NCI-H460 (cell line): ENCODE measurements at places on chromosomes 2 and 18.

DNA sequence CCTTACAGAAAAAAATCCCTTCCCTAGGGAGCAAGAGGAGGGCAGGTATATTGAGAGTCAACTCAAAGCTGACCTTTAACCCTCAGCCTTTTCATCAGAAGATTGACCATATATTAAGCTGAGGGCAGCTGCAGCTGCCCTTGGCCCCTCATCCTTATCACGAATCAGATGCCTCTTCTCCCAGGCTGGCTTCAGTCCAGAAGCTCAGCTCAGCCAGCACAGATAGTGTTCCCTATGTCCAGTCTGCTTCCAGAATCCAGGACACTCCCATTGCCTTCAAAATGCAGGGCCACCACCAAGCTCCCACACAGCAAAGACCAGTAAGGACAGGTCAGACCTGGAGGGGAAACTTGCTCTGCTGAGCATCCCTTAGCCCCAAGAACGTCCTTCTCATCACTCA is 146.1 kb downstream of the BCL11A start:
- DNase-seq = no peak

GRCh38 chr2:30030361-30030760 is 109.0 kb upstream of the ALK start:
- DNase-seq = no peak

DNA sequence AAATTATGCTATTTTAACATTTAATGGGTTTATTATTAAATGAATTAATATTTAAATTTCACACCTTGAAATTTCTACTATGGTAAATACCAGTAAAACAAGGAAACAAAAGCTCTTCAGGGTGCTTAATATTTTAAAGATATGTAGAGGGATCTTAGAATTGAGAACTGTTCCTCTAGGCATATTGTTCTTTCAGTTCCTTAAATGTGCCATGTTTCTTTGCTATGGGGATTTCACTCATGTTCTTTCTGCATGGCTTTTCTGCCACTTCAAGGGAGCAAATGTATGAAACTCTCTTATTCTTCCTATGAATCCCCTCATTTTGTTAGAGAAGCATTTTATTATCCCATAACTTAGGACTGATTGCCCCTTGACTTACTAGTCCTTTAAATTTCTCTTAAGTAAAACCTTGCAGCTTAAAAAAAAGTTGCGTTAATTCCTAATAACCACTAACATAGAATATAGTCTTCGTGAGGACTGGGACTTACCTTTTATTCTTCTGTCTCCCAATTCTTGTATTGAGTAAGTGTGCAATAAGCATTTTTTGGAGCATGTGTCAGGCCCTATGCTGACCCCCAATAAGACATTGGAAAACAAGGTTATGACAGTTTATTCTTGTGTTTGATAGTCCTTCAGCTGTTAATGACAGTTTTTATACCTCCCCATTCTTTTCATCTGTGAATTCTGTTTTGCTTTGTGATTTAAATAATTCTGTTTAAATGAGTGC is 95.7 kb downstream of the BIRC6 start:
- DNase-seq = no peak

GRCh38 chr18:58527285-58527951 is 101.5 kb downstream of the ALPK2 start:
- DNase-seq = no peak

DNA sequence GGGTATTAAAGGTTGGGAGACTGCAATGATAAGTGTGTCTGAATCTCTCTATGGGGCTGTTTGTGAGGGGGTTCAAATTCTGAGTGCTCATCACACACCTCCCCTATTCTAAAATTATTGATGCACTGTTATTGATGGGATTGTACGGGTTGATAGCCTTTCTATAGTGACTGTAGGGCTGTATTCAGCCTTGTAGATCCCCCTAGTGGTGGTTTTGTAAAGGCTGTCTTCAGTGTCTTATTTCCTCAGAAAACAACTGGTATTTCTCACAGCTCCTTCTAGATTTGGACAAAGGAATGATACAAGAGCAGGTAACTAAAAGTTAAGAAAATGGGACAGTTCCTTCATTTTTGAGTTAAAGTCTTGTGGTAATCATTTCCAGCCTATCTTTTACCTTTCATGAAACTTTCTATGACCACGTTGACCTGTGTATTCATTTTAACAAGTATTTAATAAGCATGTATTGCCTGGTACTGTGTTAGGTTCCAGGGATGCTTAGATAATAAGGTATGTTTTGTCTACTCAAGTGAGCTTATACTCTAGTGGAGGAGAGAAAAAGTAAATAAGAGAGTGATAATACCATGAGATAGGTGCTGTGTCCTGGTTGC is 21.2 kb downstream of the SMAD4 start:
- DNase-seq = peak; percentile 33

GRCh38 chr2:79972661-79973060 is 331.9 kb downstream of the LRRTM1 start:
- no peak for DNase-seq

DNA sequence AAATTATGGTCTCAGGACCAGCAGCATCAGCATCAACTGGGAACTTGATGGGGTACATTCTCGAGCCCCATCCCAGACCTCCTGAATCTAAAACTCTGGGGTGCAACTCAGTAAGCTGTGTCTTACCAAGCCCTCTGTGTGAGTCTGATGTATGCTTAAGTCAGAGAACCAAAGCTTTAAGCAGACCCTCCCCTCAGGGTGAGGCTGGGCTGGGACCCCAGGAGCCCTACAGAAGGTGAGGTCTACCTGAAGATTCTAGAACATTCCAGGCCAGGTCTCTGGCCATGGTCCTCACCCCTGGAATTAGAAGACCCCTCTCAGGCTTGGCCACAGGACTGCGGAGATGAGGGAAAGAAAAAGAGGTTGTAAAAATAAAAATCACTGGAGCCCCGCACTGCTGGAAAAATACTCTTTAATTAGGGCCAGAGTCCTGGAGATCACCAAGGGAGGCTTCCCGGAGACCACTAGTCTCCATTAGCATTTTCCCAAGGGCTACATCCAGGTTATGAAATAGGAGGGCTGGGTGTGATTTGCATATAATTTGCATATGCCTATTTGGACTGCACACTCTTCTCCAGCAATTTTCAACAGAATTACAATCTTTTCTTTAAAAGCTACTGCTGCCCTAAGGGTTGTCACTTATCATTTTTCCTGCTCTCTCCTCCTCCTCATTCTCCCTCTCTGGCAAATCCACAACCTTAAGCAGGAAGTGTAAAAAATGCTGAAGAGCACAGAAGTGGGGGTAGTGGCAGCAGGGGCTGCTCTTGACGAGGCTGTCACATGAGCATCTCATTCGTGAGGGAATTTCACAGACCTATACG is 100.2 kb downstream of the ZBTB7C start:
- no peak for DNase-seq

GRCh38 chr2:37753758-37754157 is 82.3 kb upstream of the CDC42EP3 start:
- DNase-seq = no peak

DNA sequence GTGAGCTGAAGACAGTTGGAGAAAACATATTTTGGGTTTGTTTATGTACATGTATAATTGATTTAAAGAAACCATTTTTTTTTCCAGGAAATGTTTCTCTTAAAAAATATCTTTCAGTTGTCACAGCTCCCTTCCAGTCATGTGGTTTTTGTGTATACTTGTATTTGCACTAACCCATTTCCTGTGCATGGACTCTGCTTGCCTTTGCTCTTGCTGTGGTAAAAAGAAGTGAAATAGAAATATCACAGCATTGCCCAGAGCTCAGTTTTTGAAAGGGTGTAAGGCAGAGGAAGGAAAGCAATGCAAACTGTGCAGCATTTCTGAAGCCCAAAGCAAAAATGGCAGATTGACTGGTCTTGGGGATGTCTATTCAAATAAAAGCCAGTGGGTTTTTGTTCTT is 10.4 kb upstream of the DOCK10 start:
- no peak for DNase-seq

- no peak for DNase-seq
Observed at GRCh38 chr2:81895620-81896250, 1591.2 kb upstream of the LRRTM1 start.

GRCh38 chr18:78406743-78407465 is 572.7 kb upstream of the SALL3 start:
- no peak for DNase-seq

DNA sequence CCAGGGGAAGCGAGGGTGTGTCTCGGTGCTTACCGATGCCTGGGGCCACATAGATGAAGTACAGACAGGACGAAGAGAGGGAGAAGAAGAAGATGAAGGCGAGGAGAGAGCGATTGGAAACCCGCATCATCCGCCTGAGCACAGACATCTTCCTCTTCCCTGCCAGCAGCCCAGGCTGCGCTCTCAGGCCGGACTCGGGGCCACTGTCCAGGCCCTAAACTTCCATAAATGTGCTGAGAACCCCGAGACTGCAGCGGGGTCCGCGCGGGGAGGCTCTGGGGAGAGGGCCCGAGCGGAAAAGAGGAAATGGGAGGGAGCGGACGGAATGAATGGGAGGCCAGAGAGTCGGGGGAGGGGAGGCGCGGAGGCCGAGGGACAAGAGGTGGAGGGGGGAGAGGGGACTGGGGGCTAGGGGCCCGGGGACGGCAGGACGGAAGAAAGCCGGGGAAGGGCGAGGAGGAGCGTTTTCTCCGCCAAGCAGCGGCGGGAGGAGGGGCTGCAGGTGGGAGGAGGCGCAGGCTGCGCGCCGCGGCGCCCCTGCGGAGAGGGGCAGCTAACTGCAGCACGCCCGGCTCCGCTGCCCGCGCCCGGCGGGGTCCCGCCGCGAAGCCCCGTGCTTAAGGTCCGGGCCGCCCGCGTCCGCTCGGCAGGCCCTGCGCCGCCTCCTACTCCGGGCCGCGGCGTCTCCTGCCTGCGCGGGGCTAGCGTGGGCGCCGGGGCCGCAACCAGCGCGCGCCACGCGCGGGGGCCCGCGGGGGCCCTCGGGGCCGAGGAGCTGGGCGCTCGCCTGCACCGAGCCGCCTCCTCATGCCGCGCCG is at the start of gene B4GALT6:
Gene B4GALT6, minus strand, starts transcription at position 303 of the 818 bp plus-strand sequence. Its CDS starts 155 bp downstream, at position 148.
- DNase-seq = peak; percentile 29

DNA sequence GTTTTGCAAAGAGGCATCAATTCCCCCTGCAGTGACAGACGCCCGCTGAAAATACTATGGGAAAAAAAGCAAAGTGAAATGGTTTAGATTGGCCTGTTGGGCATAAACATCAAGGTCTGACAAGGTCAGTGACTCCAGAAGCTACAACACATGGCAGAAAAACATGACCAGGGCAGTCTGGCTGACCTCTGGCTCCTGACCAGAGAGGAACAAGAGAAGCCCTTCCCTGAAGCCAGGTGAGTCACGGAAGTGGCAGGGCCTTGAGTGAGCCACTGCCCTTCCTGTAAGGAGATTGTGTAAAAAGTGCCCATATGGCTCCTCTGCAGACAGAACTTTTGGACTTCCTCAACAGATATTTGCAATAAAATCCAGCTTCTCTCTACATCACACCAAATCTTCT is 72.0 kb downstream of the DNER start:
- DNase-seq = no peak

- no peak for DNase-seq
Observed at GRCh38 chr18:54030434-54030833, 194.0 kb downstream of the MBD2 start.

- DNase-seq = no peak
Observed at GRCh38 chr18:54641734-54642133, 50.7 kb downstream of the DYNAP start.

DNA sequence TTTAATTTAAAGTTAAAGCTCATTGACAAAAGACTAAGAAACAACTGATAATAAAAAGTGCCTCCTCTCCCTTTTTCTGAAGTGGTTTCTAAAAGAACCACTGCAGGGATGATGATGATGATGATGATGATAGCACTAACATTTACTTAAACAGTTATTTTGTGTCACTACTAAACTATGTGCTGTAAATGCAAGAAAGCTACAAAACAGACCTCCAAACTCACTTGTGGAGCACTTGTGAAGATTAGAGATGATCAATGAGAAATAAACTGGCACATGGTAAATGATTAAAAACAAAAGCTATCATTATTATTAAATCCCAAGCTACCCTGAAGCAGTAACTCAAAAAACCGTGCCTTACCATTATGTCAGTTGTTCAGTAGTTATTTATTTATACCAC is 88.7 kb downstream of the SLC8A1 start:
- DNase-seq = no peak

DNA sequence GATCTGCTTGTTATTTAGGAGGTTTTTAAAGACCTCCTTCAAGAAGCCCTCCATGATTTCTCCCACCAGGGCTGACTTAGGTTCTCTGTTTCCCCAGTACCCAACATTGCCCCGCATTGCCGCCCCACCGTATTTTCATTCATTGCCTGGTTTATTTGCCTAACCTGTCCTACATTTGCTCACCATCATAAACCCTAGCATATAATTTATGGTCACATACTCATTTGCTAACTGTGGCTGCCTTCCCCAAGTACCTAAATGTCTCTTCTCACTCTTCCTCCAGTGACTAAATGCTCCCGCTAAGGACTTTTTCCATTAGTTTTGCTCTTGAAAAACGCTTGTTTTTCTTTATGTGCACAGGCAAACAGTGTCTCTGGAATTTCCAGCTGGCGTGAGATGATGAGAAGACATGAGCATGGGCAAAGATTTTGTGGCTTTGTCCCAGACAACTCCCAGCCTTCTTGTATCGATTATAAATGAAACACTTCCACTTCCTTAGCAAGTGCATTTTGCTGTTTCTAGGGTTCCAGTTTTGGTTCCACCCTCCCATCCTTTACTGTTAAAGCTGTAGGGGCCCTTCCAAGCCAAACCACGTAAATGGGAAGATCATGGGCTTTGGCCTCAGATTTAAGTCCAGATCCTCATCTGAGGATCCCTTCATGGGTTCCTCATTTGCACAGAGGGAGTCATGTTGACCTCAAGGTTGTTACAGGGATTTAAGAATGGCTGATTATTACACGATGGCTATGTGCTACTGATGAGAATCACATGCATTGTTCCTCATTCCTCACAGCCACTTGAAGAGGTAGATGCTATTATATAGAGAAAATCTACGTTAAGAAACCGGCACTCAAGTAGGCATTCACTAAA is 21.0 kb upstream of the ARMC9 start:
- DNase-seq = no peak

DNA sequence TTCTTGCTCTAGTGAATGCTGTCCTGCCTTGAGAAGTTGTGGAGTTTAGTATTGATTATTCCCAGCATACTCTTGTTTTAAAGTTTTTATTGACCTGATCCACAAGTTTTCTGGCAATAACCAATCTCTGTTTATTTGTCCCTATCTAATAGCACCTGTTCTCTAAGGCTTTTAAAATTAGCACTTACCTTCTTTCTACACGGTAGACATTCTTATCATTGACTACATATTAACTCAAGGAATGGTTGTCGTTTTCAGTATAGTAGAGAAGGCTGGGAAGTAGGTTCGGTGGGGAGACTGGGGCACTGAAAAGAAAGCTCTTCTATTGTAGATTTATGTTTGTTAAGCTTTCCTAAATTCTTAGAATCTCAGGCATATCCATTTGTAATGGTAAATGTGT is 726.0 kb downstream of the DPP10 start:
- no peak for DNase-seq

DNA sequence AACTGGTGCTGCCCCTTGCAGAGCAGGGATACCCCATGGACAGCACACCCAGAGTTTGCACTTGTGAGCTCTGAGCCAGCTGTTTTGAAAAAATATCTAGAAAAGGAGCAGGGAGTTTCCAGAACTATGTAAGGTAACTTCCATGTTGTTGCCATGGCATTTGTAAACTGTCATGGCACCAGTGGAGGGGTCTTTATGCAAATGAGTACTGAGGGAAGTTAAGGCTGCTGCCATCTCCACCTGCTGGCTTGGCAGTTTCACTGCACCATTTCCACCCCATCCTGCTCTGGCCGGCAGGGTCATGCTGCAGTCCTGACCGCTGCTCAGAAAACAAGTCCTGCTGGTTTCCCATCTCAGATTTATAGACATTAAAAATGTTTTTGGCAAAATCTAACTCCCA is 52.3 kb upstream of the SNTG2 start:
- DNase-seq = no peak

GRCh38 chr2:96265349-96265839 is 403 bp downstream of the TMEM127 start:
- DNase-seq = no peak

- DNase-seq = no peak
Observed at GRCh38 chr2:158255257-158255656, 153.6 kb downstream of the UPP2 start.
